Renal pelvis (tissue), 12 donors: ENCODE measurements at places on chromosomes 4 and X. TPM values are rescaled to one million over a fixed set of nuclear protein-coding genes. Genes with fewer than 3 reads are reported as not detected.

- no peak for DNase-seq
Observed at GRCh38 chr4:155822572-155822971, 43.5 kb downstream of the ASIC5 start.

DNA sequence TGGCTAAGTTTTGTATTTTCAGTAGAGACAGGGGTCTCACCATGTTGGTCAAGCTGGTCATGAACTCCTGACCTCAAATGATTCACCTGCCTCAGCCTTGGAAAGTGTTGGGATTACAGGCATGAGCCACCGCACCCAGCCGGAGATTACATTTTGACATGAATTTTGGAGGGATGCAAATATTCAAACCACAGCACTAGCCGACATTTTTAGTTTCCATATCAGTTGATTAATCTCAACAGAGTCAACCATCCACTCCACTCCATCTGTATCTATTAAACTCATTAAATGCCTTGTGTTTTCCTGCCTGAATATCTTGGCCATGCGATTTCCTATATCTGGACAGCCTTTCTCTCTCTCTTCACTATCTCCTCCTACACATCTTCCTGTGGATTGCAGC is 64.1 kb upstream of the PDGFRA start:
- DNase-seq, result no peak

DNA sequence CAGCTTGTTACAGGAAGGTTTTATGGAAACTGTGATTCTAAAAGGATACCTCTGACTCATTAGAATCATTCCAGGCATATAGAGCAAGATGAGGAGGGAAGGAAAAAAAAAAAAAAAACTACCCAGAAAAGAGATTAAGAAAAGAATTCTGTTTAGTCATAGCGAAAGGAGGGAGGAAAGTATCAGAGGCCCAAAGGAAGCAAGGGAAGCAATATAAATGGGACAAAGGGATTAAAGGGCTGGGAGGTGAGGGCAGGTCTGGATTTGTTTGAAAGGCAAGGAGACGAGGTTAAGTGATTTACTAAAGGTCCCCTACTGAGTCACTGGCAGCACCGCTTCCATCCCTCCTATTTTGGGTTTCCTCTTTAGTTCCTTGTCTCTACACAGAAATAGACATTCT is 88.6 kb upstream of the IL1RAPL1 start:
- DNase-seq, result no peak

GRCh38 chrX:70908541-70908940 is at the start of gene TEX11:
Gene TEX11, minus strand, starts transcription at chrX:70908711. Its CDS starts 922 bp downstream, at chrX:70907789.
- DNase-seq, result no peak

DNA sequence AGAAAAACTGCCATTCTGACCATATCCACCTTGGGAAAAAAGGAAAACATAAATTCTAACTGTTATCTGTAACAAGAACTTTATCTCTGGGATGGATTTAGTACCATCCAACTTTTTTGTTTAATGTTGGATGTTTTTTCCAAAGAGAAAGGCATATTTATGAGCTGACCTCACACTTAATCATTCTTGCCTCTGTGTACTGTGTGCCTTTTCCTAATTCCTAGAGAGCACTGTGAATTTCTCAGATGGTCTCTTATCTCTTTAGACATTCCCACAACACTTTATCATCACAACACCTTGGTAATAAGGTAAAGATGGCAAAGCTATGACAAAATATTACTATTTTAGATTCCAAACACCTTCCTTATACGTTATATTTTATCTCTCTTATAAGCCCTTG is 126.2 kb downstream of the COL4A6 start:
- no peak for DNase-seq

GRCh38 chr4:110705440-110705782 is 82.5 kb upstream of the PITX2 start:
- no peak for DNase-seq

The RNF175 gene
- 5.1 TPM for polyA plus RNA-seq
